ENCODE measurements at places on chromosomes 4 and X.

DNA sequence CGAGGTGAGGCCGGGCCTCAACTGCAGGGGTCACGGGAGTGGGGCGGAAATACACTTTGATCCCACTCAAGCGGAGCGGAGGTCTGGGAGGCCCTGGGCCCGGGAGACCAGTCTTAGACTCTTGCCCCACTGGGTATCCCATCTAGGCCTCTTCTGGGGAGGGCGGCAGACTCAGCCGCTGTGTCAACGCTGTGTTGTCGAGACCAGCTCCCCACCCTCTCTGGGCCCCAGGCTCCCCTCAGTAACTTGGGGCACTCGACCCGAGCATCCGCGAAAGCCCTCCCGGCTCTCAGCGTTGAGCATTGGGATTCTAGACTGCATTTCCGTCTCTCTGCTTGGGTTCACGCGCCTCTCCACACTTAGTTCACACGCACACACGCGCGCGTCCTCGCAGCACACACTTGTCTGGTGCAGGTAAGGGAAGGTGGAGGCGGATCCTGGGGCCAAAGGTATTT lies 1.7 kb downstream of the NKX3-2 start:
- no peak for DNase-seq

DNA sequence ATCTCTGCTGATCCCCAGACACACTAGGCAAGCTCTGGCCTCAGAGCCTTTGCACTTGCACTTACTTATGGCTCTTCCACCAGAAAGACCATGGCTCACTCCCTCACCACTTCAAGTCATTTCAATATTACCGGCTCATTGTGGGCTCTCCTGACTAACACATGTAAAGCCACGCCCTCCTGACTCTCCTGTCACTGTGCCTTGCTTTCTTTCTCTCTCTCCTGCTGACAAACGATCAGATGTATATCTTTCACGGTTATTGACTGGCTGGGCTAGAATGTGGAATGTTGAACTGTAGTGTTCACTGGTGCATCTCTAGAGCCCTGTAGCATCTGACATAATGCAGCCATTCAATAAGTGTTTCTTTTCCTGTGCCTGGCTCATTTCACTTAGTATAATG lies 425.1 kb downstream of the RAB28 start:
- DNase-seq = no peak

- DNase-seq = no peak
These were observed 112.9 kb upstream of the VCX start for GRCh38 chrX:7730071-7730470.

DNA sequence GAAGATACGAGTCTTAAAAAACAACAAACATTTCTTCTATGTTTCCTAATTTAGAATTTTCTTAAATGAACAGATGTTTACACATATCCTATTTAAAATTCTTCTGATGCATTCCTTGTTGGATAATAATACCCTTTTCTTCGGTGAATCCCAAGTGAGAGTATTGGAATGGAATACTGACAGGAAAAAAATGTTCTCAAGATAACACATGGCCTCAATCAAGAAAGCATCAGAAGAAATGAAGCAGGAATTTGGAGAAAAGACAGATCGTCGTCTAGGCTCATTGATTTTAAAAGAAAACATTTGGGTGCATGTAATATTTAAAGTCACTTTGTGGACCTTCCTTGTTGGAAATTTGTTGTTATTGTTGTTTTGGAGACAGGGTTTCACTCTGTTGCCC lies 196.9 kb upstream of the ANK2 start:
- no peak for DNase-seq

DNA sequence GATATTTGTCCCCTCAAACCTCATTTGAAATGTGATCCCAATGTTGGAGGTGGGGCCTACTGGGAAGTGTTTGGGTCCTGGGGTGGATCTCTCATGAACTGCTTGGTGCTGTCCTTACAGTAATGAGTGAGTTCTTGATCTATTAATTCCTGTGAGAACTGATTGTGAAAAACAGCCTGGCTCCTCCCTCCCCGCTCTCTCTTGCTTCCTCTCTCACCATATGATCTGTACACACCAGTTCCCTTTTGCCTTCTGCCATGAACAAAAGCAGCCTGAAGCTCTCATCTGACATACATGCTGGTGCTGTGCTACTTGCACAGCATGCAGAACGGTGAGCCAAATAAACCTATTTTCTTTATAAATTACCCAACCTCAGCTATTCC lies 11.2 kb upstream of the YIPF7 start:
- DNase-seq = no peak

DNA sequence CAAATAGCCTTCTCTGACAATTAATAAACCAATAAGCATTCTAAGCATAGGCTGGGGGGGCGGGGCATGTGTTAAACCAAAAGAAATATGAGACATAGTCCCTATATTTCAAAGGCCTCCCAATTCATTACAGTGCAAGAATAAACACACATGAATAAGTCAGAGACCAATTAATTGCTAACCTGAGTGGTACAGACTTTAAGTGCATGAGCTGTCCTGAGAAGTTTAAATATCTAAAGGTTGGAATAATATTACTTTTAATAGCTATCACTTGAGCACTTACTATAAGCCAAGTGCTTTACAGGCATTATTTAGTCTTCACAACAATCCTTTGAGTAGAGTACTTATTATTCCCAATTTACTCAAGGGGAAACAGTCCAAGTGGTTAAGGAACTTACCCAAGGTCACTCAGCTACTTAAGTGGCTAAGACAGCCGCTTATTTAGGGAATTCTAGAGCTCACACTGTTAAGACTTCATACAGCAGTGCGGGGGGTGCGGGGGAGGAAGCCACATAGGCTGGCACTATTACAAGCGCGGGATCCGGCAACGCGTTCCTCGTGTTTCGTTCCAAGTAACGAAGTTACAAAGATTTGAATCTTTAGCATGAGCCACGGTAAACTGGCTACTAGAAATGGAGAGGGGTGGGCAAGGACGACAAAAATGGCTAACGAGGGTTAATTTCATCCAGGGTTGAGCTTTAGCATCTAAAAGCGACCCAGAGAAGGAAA lies 1.4 kb downstream of the THOC2 start:
- peak; percentile 19 for DNase-seq

DNA sequence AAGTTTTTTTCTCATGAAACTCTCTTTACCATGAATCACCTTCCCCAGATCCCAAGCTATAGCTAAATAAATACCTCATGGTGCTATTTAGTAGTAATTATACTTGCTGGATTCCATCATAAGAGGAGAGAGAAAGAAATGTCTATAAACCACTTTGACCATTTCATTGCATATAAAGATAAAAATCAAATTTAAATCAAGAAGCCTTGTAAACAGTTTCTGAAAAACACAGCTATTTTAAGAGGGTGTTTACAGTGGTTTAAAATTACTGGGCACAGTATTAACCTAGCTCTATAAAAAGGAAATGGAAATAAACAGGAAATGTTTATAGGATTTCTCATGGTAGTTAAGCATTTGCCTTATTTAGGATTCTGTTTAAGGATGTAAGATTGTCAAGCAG lies 637.9 kb downstream of the ADGRL3 start:
- no peak for DNase-seq

GRCh38 chr4:14868426-14869395 lies 133.6 kb upstream of the CPEB2 start:
- no peak for DNase-seq

DNA sequence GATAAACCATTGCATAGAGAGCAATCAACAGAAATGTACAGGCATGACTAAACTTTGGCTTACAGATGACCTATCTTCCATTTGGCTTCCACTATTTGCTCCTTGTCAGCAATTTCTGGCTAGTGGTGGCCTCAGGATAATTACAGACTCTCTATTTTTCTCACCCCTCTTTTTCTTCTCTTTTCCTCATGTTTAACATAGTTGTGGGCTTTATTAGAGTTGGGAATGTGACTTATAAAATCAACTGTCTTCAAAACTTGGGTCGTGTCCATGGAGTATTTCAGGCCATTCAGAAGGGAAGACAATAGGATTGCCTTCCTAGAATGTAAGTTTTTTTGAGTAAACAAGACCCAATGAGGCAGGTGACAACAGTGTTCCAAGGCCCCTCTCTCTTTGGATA lies 236.2 kb downstream of the FRAS1 start:
- no peak for DNase-seq

DNA sequence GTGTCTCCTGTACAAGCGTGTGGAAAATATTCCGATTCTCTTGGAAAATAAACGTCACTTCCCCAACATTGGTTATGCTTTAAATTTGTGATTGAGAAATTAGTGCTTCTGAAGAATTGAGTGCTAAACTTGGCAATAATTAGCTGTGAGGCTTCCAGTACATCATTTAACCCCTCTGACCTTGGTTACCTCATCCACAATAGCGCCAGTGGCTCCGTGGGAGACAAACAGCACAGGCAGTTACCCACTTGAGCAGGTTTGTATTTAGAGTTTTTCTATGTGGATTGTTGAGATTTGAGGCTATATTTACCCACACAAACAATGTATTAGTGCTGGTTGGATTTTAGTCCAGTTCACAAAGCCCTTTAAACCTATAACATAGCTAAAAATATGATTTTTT lies 476.5 kb downstream of the NKX6-1 start:
- DNase-seq = no peak

- no peak for DNase-seq
These were observed 81.1 kb downstream of the CLCN5 start for GRCh38 chrX:50003467-50003866.

- no peak for DNase-seq
These were observed 40.1 kb downstream of the FAM241A start for GRCh38 chr4:112185334-112185733.

GRCh38 chrX:44267116-44267515 lies 76.4 kb downstream of the EFHC2 start:
- DNase-seq = no peak

GRCh38 chrX:30230395-30230794 lies at the start of gene MAGEB3:
Gene MAGEB3, plus strand, starts transcription at chrX:30230657. Its CDS starts 5,268 bp downstream, at chrX:30235925.
- DNase-seq = no peak

GRCh38 chrX:4547213-4547836 lies 833.9 kb upstream of the PRKX start:
- peak; percentile 16 for DNase-seq

DNA sequence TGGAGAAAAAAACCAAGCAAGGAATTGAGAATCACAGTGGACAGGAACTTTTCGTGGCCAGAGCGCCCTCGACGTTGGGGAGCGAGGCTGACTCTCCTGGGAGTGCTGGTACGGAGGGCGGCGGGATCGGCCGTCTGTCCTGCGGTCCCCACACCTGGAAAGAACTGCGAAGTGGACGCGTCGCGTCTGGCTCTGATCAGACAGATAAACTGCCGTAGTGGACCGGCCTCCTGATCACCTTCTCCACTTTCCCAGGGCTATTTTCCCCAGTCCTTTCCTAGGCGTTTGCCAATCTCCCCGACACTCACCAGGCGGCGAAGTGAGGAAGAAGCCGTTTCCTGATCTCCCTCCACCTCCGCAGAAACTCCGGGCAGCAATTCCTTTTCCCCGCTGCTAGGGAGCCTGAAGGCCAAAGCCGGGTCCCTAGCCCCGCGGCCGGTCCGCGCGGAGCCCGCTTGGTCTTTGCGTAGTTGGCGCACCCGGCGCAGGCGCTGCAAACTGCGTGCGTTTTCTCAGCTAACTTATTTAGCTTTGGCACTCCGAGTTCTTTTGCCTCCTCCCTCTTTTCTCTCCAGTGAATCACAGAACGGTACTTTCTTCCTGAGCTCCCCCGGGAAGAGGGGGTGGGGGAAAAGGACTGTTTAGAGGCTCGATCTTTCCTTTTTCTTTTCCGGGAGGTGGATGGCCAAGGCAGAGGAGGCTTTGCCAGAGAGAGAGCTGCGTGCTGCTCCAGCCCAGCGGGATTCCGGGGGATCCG lies at the start of gene ARSJ:
Gene ARSJ (minus strand): TSS at position 500 of the 757 bp plus-strand sequence. CDS start 813 bp downstream, outside the sequence.
- peak; percentile 33 for DNase-seq

DNA sequence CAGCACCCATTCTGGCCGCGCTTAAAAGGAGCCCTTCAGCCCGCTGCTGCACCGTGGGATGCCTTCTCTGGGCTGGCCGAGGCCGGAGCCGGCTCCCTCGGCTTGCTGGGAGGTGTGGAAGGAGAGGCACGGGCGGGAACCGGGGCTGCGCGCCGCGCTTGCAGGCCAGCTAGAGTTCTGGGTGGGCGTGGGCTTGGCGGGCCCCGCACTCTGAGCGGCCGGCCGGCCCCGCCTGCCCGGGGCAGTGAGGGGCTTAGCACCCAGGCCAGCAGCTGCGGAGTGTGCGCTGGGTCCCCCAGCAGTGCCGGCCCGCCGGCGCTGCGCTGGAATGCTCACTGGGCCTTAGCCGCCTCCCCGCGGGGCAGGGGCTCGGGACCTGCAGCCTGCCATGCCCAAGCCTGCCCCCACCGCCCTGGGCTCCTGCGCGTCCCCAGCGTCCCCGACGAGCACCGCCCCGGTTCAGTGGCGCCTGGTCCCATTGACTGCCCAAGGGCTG lies 111.3 kb downstream of the PCDH18 start:
- DNase-seq = no peak

GRCh38 chr4:67701517-67701850 lies 529 bp upstream of the UBA6 start:
- no peak for DNase-seq

DNA sequence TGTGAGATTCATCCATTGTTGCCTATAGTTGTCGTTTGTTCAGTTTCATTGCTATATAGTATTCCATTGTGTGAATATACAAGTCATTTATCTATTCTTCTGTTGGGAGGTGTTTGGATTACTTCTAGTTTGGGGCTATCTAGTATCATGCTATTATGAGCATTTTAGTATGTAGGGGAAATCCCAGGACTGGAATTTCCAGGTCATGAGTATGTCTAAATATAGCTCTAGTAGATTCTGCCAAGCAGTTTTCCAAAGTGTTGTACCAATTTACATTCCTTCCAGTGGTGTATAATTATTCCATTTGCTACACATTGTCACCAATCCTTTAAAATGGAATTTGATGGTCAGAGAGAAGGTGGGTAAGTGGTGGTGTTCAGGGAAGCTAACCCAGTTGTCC lies 30.1 kb downstream of the EGFL6 start:
- no peak for DNase-seq

DNA sequence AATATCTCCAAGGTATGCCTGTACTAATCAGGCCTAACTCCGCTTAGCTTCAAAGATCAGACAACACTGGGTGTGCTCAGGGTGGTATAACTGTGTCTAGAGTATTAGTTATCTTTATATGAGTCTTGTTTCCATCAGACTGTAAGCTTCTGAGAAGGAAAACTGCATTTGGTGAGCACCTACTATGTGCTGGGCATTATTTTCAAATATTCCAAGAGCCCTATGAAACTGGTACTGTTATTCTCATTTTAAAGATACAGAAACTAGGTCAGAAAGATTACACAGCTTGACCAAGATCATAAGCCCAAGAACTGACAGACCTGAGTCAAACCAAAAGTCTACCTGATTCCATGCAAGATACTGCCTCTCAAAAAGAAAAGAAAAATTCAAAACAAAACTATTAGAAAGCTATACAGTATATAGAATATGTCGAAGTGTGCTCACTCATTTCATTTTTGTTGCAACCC lies 44.4 kb downstream of the LRBA start:
- no peak for DNase-seq

GRCh38 chrX:18883234-18883960 lies 100.5 kb downstream of the PHKA2 start:
- no peak for DNase-seq
